Renal cortical epithelial cell (primary cell): ENCODE measurements at places on chromosomes 2 and 18. TPM values are rescaled to one million over a fixed set of nuclear protein-coding genes. Genes with fewer than 3 reads are reported as not detected.

DNA sequence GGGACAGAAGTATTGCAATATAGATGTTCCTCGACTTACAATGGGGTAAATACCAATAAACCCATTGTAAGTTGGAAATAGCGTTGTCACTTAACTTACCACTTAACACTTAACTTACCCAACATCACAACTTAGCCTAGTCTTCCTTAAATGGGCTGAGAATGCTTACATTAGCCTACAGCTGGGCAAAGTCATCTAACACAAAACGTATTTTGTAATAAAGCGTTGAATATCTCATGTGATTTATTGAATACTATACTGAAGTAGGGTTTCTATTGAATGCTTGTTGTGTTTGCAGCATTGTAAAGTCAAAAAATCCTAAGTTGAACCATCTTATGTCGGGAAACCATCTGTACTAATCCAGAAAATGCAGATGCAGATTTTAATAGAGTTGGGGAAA is 23.6 kb downstream of the IL1R2 start:
- DNase-seq: no peak

GRCh38 chr2:69046221-69046662 is 33.3 kb downstream of the ANTXR1 start:
- peak; percentile 97 for DNase-seq

- peak; percentile 97 for DNase-seq
Observed at GRCh38 chr2:27729198-27729597, 42.3 kb upstream of the MRPL33 start.

The C1QL2 gene
- not detected in 2 replicates for total RNA-seq

DNA sequence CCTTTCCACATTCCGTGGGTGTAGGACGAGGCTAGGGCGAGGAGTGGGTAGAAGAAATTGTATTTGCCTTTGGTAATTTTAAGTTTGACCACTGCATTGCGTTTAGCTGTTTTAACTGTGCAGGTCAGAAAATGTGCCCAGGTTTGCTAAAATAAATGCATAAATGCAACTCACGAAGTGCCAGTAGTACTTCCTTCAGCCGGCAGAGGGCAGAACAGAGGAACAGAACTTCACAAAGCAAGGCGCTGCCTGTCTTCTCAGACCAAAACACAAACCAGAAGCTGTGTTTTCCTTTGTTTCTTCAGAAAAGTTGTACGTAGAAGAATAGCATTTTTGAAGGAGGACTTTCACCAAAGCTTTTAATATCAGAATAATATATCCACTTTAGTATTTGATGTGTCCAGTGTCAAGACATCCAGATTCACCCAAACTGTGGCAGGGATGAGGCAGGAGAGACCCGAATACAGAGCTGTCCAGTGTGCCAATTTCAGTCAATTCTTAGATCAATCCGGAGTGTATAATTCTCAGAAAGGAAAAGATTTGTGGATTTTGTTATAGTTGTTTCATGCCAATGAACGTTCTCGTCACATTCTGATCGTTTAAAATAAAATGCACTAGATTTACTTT is 348.6 kb downstream of the DLGAP1 start:
- DNase-seq: peak; percentile 43

GRCh38 chr18:55121397-55122170 is 162.3 kb upstream of the CCDC68 start:
- no peak for DNase-seq

GRCh38 chr2:177646791-177647190 is 254.2 kb downstream of the AGPS start:
- DNase-seq: no peak

DNA sequence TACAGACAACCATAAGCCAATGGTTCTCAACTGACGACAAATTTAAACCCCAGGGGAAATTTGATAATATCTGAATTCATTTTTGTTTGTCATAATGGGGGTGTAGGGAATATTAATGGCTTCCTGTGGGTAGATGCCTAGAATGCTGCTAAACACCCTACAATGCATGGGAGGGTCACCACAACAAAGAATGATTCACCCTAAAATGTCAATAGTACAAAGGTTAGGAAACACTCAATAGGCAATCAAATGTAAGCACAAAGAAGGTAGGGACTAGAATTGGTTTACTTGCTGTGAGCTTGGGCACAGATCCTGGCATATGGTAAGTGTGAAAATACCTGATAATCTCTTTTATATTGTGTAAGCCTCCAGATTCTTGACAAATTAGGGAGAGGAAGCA is 20.1 kb upstream of the FANCL start:
- DNase-seq: no peak

DNA sequence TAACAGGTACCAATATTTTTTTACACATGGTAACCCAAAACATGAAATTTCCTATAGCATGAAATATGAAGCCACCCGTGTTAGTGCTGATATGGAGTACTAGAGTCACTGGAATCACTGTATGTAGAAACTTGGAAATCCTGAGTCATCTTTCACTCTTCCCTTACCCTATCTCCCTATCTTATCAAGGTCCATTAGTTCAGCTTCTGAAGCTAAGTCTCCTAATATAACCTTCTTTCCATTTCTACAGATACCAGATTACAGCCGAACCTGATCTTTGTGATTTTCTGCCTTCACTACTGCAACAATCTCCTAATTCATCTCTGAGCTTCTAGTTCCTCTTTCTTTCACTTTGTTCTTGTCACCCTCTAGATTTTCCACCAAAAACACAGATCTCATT is 59.0 kb downstream of the SEPTIN10 start:
- DNase-seq: no peak
